ENCODE measurements at places on chromosomes 7 and 10. TPM values are rescaled to one million over a fixed set of nuclear protein-coding genes. Genes with fewer than 3 reads are reported as not detected.

DNA sequence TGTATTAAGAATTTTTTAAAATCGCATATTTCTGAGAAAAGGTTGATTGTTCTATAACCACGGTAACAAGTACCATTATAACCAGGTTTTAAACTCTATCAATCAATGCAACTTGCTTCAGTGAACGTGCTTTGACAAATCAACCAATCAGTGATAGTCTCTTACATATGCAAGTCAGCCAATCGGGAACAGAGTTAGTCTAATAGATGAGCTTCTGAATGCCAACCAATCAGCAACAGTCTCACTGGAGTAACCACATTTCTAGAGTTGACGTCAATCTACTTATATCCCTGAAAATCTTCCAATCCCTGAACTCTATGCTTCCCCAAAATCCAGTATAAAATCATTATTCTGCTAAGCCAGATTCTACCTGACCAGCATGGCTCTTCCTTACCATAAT lies 44.7 kb upstream of the TRUB1 start:
- no peaks in the 10 kb centered on the region for H3K36me3 ChIP-seq
- no peak overlapping the region for H3K27ac ChIP-seq
- H3K27me3 ChIP-seq, result no peaks in the 10 kb centered on the region

- H3K36me3 ChIP-seq, result no peaks in the 10 kb centered on the region
- no peaks in the 10 kb centered on the region for H3K4me1 ChIP-seq
These were observed 18.8 kb downstream of the CPVL start for GRCh38 chr7:29127527-29127926.

DNA sequence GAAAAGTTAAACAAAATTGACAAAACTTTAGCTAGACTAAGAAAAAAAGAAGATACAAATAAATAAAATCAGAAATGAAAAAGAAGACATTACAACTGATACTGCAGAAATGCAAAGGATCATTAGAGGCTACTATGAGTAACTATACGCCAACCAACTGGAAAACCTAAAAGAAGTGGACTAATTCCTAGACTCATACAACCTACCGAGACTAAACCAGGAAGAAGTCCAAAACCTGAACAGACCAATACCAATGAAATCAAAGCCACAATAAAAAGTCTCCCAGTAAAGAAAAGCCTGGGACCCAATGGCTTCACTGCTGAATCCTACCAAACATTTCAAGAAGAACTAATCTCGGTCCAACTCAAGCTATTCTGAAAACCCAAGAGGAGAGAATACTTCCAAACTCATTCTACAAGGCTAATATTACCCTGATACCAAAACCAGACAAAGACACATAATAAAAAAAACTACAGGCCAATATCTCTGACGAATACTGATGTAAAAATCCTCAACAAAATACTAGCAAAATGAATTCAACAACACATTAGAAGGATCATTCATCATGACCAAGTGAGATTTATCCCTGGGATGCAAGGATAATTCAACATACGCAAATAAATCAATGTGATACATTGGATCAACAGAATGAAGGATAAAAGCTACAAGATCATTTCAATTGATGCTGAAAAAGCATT lies 20.3 kb downstream of the ELAPOR2 start:
- H3K36me3 ChIP-seq, result no peaks in the 10 kb centered on the region
- DNase-seq, result no peak
- H3K4me3 ChIP-seq, result peak overlapping the region; percentile 98
- H3K4me1 ChIP-seq, result no peaks in the 10 kb centered on the region
- H3K27me3 ChIP-seq, result no peaks in the 10 kb centered on the region
- H3K27ac ChIP-seq, result peak overlapping the region; percentile 79

DNA sequence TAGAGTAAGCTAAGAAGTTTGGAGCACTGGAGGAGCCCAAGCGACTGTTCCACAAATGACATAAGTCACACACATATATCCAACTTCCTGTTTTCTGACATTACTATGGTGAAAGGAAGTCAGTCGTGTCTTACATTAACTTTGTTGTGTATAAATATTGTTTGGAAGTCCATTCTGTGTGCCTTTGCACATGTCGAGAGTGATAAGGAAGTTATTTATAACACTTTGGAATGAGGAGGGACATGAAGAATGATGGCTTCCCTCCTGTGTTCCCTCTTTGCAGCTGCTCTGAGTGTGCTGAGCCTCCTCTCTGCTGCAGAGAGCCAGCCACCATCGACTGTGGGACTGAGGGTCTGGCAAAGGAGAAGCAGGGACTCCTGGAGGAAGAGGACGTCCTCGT lies 40.4 kb upstream of the MGMT start:
- no peak overlapping the region for H3K27ac ChIP-seq
- H3K36me3 ChIP-seq, result no peaks in the 10 kb centered on the region
- no peak for DNase-seq
- H3K27me3 ChIP-seq, result no peaks in the 10 kb centered on the region
- H3K4me1 ChIP-seq, result no peaks in the 10 kb centered on the region

GRCh38 chr10:103757531-103758293 lies 97.7 kb downstream of the SH3PXD2A start:
- no peak for DNase-seq
- H3K4me3 ChIP-seq, result no peak overlapping the region
- no peaks in the 10 kb centered on the region for H3K36me3 ChIP-seq

DNA sequence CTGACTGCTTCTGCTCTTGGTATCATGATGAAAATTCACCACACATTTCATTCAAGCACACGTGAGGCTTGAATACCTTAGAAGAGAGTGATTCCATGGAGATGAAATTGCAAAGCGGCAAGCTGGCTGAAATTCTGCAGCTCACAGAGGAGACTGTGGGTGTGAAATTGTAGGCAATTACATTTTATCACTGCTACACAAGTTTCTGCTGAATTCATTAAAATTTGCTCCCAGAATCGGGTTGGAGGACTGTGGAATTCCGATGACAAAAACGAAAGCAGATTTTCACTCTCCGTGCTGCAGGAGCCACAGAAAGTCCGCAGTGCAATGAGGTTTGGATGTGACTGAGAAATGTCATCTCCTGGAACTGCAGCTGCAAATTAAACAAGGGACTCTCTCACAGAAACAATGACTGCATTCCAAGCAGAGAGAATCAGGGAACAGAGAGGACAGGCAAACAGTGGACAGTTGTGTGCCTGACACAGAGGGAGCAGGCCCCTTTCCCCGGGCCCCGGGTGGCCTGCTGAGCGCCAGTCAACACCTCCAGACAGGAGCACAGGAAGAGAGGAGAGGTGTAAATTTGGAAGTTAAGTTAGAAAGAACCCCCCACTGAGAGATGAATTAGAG lies 109.1 kb downstream of the C10orf90 start:
- no peaks in the 10 kb centered on the region for H3K36me3 ChIP-seq
- DNase-seq, result no peak
- H3K4me3 ChIP-seq, result no peak overlapping the region
- no peaks in the 10 kb centered on the region for H3K27me3 ChIP-seq
- H3K27ac ChIP-seq, result no peak overlapping the region

CYP51A1 gene
- 111 TPM for total RNA-seq

SEC24C gene
- total RNA-seq, result 63.2 TPM

CYP2C19 gene
- not detected for total RNA-seq

DNA sequence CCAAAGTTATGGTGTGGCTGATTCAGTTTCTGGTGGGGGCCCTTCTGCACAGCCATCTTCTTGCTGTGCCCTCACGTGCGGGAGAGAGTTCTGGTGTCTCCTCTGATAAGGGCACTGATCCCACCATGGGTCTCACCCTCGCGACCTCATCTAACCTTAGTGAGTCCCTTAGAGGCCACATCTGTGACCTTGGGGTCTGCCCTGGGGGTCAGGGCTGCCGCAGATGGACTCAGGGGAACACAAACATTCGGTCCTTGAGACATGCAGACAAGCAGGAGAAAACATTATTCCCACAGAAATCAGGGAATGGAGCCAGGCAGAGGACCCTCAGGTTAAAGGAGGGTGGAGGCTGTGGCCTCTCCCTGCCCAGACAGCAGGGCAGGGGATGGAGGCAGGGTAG lies 177.9 kb downstream of the DNAJB6 start:
- no peaks in the 10 kb centered on the region for H3K4me1 ChIP-seq
- H3K27ac ChIP-seq, result no peak overlapping the region
- H3K27me3 ChIP-seq, result no peaks in the 10 kb centered on the region
- no peak for DNase-seq
- H3K4me3 ChIP-seq, result no peak overlapping the region
- no peaks in the 10 kb centered on the region for H3K36me3 ChIP-seq

DNA sequence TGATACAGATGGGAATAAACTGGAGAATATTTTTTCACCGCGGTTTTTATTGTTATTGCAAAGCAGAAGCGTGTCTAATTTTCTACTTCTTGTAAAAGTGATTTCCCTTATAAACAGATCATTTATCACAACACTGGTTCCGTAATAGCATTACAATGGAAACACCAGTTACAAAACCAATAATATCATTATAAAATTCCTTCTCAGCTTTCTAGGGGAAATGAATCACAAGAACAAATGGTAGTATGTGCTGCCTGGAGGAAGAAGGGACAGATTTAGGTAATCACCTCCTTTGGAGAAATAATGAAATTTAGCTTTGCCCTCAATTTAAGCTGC lies 2.4 kb upstream of the CCDC6 start:
- no peaks in the 10 kb centered on the region for H3K27me3 ChIP-seq
- no peak overlapping the region for H3K4me3 ChIP-seq
- no peak for DNase-seq
- H3K4me1 ChIP-seq, result peaks cover 6% of the 10 kb centered on the region

DNA sequence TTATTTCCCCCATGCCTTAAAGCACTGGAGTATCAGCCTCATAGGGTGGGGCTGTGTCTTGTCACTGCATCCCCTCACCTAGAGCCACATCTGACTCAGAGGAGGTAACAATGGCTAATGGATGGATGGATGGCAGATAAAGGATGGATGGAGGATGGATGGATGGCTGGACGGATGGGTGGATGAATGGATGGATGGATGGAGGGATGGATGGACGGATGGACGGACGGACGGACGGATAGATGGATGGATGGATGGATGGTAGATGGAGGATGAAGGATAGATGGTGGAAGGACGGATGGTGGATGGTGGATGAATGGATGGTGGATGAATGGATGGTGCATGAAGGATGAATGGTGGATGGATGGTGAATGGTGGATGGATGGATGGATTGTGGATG lies 77.2 kb downstream of the PDGFA start:
- no peak overlapping the region for H3K27ac ChIP-seq
- H3K4me3 ChIP-seq, result no peak overlapping the region
- no peaks in the 10 kb centered on the region for H3K27me3 ChIP-seq
- H3K4me1 ChIP-seq, result peaks cover 3% of the 10 kb centered on the region
- DNase-seq, result no peak
- no peaks in the 10 kb centered on the region for H3K36me3 ChIP-seq

DNA sequence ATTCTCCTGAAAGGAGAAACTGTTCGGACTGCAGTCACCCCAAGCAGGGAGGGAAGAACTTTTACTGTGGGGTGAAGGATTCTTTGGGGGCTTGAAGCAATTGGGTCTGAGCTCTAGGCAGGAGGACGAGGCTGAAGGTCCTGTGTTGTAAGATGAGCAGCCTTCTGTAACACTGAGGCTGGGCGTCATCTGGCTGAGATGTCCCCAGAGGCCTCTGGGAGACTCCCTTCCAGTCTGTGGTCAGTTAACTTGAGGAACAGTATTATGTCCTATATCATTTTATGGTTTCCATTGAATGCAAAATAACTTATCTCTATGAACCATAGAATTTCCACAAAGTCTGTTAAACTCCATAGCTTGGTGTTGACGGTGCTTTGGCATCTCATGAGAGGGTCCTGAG lies 26.3 kb downstream of the FIGNL1 start:
- H3K4me1 ChIP-seq, result no peaks in the 10 kb centered on the region
- H3K4me3 ChIP-seq, result no peak overlapping the region
- DNase-seq, result no peak

Data from H1 (cell line).